ENCODE measurements at places on chromosomes 7 and 10.

DNA sequence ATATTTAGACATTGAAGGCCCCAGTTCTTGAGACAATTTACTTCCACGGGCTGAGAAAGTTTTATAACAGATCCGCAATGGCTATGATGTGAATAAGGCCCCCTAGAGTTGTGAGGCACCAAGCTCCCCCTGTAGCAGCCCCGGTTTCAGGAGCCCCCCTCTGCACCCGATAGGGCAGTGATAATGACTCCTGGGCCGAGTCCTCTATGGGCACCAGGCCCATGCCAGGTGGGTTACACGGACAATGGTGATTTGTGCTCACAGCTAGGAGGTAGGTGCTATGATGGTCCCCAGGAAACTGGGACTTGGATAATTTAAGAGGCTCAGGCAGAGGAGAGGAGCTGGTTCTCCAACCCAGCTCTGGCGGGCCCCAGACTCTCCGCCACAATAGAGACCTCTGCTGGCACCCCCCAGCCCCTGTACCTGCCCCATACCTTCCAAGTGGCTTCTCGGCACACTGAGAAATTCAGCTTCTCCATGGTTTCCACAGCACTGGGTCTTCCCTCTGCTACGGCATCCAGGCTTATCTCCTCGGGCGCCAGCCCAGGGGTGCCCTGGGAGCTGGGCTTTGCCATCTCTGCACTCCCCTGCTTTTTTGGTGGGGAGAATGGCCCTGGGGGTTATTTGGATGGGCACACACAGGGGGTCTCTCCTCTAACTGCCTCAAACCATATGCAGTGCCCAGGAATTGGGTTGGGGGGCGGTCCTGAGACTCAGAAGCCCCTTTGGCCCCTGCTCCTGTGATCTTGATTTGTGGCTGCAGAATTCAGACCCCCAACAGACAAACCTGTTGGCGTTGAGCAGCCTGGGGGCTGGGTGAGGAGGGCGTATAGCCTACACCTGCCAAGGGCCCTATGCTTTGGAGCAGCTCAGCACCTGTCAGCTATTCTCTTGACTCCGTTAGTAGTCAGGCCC lies 12.2 kb upstream of the KCP start:
- DNase-seq = no peak

- DNase-seq = no peak
Measured at GRCh38 chr7:8516976-8517375, 83.6 kb downstream of the NXPH1 start.

- no peak for DNase-seq
Measured at GRCh38 chr7:33821970-33822369, 83.4 kb upstream of the BMPER start.

- DNase-seq = no peak
Measured at GRCh38 chr7:80298201-80298600, 163.6 kb downstream of the GNAI1 start.

GRCh38 chr10:12633776-12634620 lies 284.7 kb downstream of the CAMK1D start:
- no peak for DNase-seq

DNA sequence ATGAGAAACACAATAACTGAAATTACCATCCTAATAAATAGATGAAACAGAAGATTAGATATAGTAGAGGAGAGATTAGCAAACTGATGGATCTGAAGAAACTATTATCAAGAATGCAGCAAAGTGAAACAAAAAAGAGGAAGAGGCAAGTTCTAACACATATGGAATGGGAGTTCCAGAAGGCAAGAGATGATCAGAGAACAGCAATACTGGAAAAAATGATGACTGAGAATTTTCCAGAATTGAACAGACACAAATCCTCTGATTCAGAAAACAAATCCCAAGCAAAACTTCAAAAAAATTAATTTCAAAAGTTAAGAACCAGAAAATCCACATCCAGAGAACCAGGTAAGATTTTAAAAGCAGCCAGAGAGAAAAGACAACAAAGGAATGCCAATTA lies 20.2 kb upstream of the CYREN start:
- no peak for DNase-seq

DNA sequence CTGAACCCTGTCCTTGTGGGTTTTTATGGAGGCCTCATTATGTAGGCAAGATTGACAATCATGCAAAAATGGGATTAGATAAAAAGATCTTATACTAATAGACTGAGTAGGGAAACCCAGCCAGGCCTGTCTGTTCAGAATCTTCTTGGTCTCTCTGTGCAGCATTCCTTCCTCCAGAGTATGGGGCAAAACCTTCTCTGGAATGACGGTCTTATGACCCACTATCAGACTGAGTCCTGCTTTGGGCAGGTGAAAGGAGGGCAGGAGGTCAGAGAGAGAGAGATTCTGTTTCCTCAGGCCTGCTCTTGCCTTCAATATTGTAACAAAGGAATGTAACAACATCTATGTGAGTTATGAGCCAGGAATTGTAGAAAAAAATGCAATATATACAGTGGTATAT lies 182.6 kb downstream of the DNAJC1 start:
- no peak for DNase-seq

GRCh38 chr7:47710201-47710935 lies 128.5 kb upstream of the TNS3 start:
- no peak for DNase-seq

All from stimulated activated CD4-positive, alpha-beta T cell treated with anti-CD3 and anti-CD28 coated beads, Interleukin-12 subunit alpha, Interleukin-12 subunit beta, amount 100 ng/mL, for 24 hours (primary cell).